NCI-H1417 (cell line): ENCODE measurements at places on chromosomes 5 and 9.

- no peak for DNase-seq
Observed at GRCh38 chr5:84634256-84634655, 249.6 kb upstream of the EDIL3 start.

GRCh38 chr9:1273859-1274258, 223.7 kb downstream of the DMRT2 start:
- no peak for DNase-seq

GRCh38 chr5:150123542-150123941, 32.1 kb downstream of the PDGFRB start:
- no peak for DNase-seq

- DNase-seq: no peak
Observed at GRCh38 chr5:32735512-32735911, 24.4 kb downstream of the NPR3 start.

- DNase-seq: no peak
Observed at GRCh38 chr5:59749782-59750520, 143.6 kb downstream of the PDE4D start.
